ENCODE measurements at places on chromosomes 7 and 10.

DNA sequence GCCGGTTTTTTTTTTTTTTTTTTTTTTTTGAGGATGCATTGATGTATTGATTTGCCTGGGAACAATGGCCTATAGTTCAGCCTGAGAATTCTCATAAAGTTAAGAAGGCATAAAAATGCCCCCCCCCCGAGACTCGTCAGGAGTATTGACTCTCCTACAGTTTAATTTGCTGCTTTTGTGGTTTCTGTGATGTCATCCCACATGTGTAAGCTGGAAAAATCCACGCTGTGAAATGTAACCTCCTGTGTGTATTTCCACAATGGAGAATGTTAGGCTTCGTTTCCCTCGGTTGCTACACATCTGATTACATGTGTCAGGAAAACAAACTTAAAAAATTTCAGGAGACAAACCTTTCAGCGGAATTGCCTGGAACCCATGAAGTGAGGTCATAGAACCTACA is 117.9 kb downstream of the FANK1 start:
- DNase-seq = no peak

GRCh38 chr7:82617156-82617555 is 173.6 kb upstream of the CACNA2D1 start:
- no peak for DNase-seq

- DNase-seq = no peak
Observed at GRCh38 chr10:74837743-74838142, 11.3 kb downstream of the KAT6B start.

DNA sequence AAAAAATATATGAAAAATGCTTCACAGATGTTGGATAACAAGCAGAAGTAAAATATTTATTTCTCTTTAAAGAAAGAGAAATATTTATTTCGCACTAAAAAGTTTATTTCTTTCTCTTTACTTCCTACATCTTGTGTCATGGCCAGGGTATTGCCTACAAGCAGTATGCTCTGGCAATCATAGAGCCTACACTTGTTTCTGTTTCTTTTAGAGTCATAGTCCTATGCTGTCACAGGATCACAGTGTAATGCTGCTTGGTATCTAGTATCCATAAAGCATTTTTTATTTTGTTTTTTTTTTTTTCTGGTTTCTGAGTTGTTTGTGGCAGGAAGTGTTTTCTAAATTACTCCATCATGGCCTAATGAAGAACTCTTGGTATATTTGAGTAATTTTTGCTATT is 116.0 kb downstream of the ATRNL1 start:
- DNase-seq = no peak

- no peak for DNase-seq
Observed at GRCh38 chr7:2571409-2571808, 12.6 kb downstream of the IQCE start.

GRCh38 chr7:94264756-94265155 is 129.9 kb upstream of the COL1A2 start:
- DNase-seq = no peak

DNA sequence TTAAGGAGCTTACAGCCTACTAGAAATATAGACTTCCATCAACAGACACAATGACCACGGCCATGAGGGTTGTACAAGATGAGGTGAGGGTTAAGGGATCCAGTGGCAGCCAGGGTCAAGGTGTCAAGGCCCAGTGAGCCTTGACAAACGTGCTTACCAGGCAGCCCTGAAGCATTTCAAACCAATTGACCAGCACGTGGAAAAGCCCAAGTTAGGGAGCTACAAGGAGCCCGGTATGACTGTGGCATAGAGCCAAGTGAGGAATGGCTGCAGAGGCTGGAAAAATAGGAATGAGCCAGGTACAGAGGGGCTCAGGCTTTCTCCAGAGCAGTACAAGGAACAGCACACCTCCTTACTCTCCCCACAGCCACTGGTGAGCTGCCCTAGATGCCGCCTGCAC is 12.7 kb downstream of the AFAP1L2 start:
- no peak for DNase-seq

- no peak for DNase-seq
Observed at GRCh38 chr7:87027900-87028299, 31.6 kb downstream of the ELAPOR2 start.

DNA sequence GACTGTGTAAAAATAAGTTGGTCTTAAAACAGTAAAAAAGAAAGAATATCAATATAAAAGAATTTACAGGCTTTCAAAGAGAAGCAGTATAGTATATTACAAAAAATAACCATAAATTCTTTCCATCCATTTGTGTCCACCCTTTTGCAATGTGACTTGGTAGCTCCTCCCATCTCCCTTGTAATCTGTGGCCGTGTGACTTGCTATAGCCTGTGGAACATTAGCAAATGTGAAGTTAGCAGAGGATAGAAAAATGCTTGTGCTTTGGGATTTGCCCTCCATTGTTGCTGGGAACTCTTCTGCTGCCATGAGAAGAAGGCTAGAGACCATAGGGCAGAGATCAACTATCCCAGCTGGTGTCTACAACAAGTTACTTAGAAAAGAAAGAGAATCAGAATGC is 30.2 kb downstream of the KLHL7 start:
- no peak for DNase-seq

DNA sequence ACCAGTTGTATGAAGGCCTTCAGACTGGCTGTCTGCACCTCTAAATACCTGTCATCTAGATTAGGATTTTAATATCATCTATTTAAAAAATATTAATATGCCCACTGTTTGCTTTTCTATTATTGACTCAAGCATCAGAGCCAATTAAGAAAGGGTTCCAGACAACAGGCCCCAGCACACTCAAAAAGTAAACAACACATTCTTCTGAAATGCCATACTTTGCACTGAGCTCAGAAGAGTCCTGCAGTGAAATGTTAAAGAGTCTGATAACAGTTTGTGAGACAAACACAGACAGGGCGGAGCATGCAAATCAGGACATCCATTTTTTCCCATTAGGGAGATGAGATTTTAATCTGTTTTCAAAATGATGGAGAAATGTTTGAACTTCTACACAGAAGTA is 45.9 kb upstream of the KLF6 start:
- DNase-seq = no peak

GRCh38 chr7:116968631-116969030 is 15.3 kb downstream of the ST7 start:
- no peak for DNase-seq

Measured in right renal cortex interstitium (tissue), 3 donors.